Naive thymus-derived CD8-positive, alpha-beta T cell (primary cell): ENCODE measurements at places on chromosomes 11 and 22. TPM values are rescaled to one million over a fixed set of nuclear protein-coding genes. Genes with fewer than 3 reads are reported as not detected.

PEX26 gene
- polyA plus RNA-seq = 4.5 TPM

PDGFB gene
- polyA plus RNA-seq = 1.3 TPM

MMP1 gene
- polyA plus RNA-seq = not detected

MMP13 gene
- polyA plus RNA-seq = not detected

TXNRD2 gene
- polyA plus RNA-seq = 10.6 TPM

- no peak for DNase-seq
- no peak overlapping the region for H3K4me3 ChIP-seq
- no peaks in the 10 kb centered on the region for H3K4me1 ChIP-seq
- no peak overlapping the region for H3K27ac ChIP-seq
- H3K36me3 ChIP-seq = no peaks in the 10 kb centered on the region
- peaks cover 13% of the 10 kb centered on the region for H3K27me3 ChIP-seq
Observed at GRCh38 chr11:121936781-121937447, 179.1 kb downstream of the BLID start.
